ENCODE measurements at places on chromosomes 5 and 9.
A peak's percentile ranks its signal among the peaks of the same experiment; 100 is the strongest.

- DNase-seq = no peak
These were observed 60.7 kb downstream of the NRG2 start for GRCh38 chr5:139982157-139982974.

GRCh38 chr5:135040034-135040332 lies 6.0 kb upstream of the PITX1 start:
- DNase-seq = no peak

DNA sequence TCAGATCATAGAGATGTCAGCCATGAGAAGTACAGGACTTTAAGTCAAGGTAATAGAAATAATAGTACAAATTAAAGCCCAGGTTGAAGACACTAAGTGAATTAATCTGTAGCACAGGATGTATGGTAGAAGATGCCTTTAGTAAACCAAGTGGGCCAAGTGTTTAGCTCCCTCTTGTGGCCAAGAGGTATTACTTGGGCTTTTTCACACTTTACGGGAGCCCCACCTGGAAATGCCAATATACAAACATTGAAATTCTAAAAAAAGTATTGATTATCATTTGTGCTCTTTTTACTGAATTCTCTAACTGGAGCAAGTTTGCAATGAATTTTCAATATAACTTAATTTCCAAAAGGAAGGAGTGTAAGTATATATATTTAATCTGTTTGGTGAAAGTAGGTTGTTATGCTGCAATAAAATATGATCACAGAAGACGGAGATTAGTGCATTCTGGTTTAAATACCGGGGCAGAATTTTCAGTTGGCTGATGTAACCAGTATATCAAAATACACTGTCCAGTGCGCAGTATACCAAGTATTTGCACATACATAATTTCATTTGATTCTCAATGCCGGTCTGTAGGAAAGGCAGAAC lies 84.7 kb downstream of the PARP8 start:
- DNase-seq = peak; percentile 24

DNA sequence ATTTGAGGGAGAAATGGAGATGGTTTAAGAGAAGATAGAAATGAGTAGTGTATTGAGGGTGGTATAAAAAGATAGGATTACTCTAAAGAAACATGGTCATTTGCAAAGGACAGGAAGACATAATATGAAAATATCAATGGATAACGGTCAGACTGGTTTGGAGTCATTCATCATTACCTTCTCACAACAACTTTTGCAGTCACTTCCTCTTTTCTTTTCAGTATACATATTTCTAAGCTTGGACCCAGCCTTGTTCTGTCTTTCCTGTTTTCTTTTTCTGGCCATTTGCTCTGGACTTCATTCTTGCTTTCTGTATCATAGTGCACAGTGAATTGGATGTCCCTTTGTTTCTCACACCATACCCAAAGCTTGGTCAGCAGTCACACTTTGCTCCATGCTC lies 966.5 kb upstream of the TYRP1 start:
- DNase-seq = no peak

Measured in activated naive CD4-positive, alpha-beta T cell treated with Interleukin-2 at 50 U/mL for 16 hours (primary cell).